Stimulated activated CD4-positive, alpha-beta T cell treated with anti-CD3 and anti-CD28 coated beads, Interleukin-12 subunit alpha, Interleukin-12 subunit beta, amount 100 ng/mL, for 4 hours (primary cell): ENCODE measurements at places on chromosomes 12 and 14.

DNA sequence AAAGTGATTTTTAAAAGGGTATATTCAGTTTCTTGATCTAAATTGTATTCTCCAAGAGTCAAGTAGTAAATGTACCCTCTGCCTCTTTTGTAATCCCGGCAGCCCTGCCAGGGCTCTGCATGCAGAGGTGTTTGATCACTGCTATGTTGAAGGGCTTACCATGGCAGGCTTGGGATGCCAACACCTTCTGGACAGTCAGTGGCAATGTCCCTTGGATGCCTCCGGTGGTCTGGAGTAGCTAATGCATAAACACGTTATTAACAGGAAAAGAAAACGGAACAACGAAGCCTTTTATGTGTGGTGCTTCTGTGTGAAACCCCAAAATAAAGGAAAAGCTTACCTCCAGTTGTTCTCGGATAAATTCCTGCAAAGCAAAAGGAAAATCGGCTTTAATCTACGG, 19.9 kb downstream of the EIF2B2 start:
- DNase-seq: no peak

DNA sequence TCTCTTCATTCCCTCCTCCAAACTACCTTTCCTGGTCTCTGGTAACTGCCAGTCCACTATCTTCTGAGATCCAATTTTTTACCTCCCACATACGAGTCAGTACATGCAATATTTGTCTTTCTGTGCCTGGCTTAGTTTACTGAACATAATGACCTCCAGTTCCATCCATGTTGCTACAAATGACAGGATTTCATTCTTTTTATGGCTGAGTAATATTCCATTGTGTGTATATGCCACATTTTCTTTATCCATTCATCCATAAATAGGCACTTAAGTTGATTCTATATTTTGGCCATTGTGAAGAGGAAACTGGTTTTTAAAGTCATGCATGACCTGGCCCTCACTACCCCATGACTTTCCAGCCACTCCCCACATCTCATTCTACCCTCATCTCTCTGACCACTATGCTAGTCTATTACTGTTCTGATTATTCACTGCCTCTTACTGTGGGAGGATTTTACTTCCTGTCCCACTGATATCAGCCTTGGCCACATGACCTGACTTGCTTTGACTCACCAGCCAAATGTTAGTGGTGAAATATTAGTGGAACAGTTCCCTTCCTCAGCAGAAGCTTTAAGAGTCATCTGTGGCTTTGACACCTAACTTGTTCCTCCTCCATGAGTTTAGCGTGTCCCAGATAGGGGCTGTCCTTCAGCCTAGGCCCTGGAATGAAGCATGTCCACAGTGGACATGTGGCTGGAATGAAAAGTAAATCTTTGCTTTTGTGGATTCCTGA, 52.2 kb downstream of the GOLGA5 start:
- no peak for DNase-seq

GRCh38 chr12:18430425-18431048, 169.2 kb downstream of the PIK3C2G start:
- DNase-seq: no peak

DNA sequence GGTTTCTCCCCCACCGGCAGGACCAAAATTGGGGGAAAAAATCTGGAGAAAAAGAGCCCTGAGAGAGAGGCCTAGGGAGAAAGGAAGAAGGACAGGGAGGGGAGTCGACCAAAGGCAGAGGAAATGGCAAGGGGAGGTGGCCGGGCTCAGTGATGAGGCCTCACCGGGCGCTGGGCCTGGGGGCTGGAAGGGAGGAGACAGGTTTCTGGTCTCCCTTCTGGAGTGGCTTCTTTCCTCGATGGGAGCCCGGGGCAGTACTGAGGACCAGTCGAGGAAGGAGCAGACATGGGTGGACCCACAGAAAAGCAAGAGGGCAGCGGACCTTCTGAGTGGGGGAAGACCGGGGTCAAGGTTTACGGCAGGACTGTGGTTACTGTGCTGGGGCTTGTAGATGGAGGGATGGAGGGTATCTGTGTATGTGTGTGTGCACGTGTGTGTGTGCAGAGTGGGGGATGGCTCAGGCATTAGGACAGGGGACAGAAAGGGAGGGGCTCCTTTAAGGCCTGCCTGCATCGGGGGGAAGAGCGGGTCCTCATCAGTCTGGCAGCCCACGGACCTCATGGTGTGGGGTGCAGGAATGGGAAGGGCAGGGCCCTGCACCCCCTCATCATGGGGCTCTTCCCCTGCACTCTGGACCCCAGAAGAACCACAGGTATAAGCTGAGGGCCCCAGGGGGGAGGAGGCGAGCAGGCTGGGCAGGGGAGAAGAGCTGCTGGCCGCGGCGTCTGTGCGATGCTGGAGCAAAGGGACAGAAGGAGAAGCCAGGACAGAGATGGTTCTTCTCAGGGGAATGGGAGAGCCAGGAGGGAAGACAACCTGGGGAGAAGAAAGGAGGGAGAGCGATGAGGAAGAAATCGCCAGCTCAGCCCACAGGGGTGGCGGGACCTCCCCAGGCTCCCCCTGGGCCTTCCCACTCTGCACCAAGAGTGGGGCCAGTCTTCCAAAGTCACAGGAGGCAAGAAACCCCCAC, 15.1 kb upstream of the RPLP0 start:
- DNase-seq: no peak

GRCh38 chr12:6948873-6949594, 2.1 kb upstream of the PTPN6 start:
- DNase-seq: no peak

DNA sequence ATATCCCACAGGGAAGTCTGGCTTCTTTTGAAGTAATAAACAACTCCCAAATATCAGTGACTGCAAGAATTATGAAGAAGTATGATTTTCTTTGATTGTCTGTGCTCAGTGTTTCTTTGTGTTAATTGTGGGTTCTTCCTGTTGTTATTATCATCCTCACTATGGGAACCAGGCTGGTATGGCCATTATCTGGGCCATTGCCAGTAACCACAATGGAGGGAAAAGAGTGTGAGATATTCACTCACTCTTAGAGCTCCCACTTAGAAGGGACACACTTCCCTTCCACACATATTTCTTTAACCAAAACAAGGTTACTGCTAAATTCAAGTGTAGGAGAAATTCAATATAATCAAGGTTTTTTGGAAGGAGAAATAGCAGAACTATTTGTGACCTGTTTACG, 503.7 kb downstream of the SLC6A15 start:
- DNase-seq: no peak

GRCh38 chr14:102508774-102509745, 516 bp downstream of the ANKRD9 start:
- peak; percentile 28 for DNase-seq

DNA sequence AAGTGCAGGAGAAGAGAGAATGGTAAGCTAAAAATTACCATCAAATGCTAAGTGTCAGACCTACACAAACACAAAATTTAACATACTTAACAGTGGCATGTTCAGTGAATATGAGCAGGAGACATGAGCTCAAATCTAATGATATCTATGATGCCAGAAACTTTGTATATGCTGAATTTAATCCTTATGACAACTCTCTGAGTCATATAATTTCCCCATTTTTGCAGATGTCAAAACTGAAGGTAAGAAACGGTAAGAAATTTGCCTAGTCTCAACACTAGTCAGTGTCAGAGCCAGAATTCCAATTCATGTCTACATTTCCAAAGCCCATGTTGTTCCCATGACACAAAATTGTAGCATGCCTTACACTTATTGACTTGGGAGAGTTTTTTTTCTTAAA, 375.8 kb downstream of the APAF1 start:
- no peak for DNase-seq

- DNase-seq: no peak
Observed at GRCh38 chr12:30913323-30913722, 13.2 kb upstream of the TSPAN11 start.

- no peak for DNase-seq
Observed at GRCh38 chr14:72262771-72263170, 330.5 kb downstream of the RGS6 start.

DNA sequence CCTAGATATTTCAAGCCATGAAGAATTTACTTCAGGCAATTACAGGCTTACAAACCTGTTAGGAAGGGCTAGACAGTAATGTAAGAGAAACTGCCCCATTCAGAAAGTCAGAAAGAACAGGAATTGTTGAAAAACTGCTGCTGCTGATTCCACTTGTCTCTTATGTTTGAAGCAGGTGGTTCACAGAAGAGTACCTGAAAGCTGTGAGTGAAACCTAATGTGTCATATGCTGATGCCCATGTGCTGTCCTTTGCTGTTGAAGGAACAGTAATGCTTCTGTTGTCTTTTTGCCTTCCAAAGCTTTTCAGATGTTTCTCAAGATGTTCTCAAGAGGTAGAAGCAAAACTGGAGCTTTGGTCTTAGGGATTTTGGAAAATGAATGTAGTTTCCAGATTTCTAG, 39.0 kb downstream of the MNAT1 start:
- DNase-seq: no peak

GRCh38 chr14:91413547-91414474, 3.8 kb downstream of the CCDC88C start:
- no peak for DNase-seq

DNA sequence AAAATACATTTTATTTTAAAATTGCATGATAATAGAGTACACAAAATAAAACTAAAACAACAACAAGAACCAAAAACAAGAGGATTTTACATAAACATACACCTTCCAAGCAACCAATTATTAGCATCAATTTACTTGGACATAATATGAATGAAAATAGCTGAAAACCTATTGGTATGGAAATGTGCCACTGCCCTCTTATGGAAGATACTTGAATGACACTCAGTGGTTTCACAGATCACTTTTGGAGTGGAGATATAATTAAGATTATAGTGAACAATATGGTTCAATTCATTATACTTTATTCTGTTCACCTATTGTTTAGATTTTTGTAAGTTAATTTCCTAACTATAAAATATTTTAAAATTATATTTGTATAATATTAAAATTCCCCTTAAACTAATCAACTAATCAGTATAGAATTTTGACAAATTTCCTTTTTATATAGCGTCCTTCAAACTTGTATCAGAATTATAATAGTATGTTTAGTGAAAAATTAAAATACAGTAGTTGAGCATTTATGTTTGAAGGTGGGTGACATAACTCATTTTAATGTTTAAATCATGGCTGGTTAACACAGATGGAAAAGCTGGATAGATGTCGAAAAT, 70.1 kb downstream of the SLC6A15 start:
- DNase-seq: no peak

- no peak for DNase-seq
Observed at GRCh38 chr14:76968621-76969063, 59.9 kb downstream of the IRF2BPL start.

GRCh38 chr12:80625901-80626300, 81.5 kb upstream of the MYF6 start:
- DNase-seq: no peak

- DNase-seq: no peak
Observed at GRCh38 chr12:89280833-89281538, 71.3 kb downstream of the DUSP6 start.

GRCh38 chr12:28318273-28318672, 128.0 kb downstream of the CCDC91 start:
- no peak for DNase-seq

DNA sequence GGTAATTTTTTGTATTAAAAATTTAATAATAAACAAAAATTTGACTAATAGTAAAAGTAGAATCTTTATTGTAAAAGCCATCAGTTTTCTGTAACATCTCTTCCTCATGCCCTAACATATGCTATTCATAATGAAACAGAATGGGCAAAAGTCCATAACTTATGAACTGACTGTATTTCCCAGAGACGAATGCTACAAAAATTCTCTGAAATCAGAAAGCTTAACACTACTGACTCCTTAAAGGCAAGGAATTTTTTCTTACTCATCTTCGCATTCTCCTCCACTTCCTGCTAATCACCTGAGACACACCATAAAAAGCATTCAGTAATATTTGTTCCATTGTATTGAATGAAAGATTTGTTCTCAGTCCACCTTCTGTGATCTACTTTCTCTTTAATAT, 17.6 kb downstream of the MON2 start:
- no peak for DNase-seq

- DNase-seq: no peak
Observed at GRCh38 chr14:95667249-95667693, 19.0 kb upstream of the TCL1B start.

DNA sequence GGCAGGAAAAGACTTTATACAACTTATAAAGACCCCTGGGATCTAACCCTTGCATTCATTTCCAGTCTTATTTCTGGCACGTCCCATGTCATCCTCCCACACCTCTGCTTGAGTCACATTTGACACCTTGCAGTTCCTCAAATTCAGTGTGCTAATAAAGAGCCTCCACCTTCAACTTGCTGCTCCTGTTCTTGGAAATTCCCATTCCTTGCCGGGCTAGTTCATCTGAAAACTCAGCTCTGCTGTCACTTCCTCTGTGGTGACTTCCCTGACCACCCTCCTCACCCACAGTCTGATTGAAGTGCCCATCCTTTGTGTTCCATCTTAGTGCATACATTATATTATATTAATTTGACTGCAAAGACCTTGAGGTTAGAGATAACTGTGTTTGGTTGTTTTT, 37.4 kb upstream of the PSMA6 start:
- DNase-seq: no peak

DNA sequence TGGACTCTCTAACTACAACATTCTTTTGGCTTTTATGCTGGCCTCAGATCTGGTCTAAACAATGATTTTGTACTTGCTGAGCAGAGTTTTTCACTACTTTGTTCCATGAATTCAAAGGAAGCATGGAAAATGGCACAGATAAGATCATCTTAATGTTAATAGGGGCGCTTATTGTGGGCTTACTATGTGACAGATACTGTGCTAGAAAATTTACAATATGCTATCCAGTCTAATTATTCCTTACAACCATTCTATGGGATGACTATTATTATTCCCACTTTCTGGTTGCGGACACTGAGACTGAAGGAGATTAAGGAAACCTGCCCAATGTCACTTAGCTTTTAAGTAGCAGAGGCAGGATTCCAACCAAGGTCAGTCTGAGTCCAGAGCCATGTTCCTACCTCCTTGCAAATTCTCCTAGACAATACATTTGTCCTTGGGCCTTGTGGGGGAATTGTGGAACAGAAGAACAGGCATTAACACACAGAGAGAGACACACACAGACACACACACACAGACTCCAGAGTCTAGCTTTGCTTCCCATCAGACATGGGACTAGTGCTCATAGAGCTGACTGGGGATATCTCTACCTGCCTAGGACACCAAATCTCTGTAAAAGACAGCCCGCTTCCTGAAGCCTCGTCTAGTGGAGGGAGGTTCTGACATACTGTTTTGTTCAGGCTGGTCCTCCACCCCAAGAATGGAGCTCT, 107.7 kb downstream of the SLC38A1 start:
- DNase-seq: no peak

DNA sequence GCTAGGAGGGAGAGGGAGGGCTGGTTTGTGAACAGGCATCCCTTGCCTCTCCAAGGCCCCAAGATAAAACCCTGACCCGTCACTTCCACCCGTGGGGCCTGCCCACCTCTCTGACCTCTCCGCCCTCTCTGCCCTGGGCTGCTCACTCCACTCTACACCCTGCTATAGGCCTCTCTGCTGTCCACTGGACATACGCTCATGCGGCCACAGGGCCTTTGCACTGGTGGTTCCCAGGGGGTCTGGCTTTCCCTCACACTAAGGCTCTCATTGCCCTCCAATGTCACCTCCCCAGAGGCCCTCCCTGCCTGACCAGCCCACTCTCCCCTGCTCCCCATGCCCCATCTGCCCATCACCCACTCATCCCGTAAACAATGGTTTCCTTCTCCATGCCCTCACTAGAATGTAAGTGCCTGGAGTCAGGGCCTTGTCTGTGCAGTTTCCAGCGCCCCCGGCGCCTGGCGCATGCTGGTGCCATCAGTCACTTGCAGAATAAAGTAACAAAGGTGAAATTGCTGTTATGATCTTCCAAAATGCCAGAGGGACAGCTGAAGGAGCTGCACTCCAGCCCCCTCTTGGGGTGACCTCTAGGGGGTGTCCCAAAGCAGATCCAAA, 73.6 kb downstream of the RFLNA start:
- DNase-seq: no peak
